ENCODE measurements at places on chromosomes 2 and 18.
A peak's percentile ranks its signal among the peaks of the same experiment; 100 is the strongest.

DNA sequence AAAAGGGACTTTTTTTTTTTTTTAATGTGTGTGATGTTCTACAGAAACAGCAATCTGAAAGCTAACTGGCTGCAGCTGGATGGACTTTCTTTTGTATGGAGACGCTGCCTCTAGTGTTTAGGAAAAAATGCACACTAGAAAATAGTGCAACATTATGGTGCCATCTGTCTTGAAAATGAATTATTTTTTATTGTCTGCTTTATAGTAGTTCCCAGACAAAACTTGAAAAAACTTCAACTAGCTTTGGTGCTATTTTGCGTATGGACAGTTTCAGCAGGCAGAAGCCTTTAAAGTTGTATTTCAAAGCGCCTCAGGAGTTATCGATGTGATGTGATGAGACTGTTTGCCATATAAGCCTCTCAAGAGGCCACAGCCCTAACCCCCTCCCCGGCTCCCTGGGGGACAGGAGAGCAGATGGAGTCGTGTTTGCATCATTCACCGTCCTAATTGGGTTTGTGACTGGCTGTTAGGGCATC, 86.9 kb downstream of the LTBP1 start:
- no peak for DNase-seq

DNA sequence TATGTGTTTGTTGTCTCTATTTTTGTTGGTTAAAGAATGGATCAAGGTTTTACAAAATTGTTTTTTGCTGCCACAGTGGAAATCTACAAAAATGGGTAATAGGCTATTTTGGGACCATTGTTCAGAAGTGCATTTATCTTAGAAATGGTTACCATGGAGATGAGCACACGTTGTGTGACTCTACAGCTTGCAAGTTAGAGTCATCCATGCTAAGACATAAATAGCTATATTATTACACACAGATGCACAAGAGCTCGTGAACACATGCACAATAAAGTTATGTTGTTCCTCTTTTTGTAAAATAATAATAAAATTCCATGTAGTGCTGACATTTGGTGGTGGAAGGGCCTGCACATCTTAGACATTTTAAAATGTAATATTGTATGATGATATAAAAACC, 15.5 kb upstream of the DUSP19 start:
- DNase-seq, result no peak

DNA sequence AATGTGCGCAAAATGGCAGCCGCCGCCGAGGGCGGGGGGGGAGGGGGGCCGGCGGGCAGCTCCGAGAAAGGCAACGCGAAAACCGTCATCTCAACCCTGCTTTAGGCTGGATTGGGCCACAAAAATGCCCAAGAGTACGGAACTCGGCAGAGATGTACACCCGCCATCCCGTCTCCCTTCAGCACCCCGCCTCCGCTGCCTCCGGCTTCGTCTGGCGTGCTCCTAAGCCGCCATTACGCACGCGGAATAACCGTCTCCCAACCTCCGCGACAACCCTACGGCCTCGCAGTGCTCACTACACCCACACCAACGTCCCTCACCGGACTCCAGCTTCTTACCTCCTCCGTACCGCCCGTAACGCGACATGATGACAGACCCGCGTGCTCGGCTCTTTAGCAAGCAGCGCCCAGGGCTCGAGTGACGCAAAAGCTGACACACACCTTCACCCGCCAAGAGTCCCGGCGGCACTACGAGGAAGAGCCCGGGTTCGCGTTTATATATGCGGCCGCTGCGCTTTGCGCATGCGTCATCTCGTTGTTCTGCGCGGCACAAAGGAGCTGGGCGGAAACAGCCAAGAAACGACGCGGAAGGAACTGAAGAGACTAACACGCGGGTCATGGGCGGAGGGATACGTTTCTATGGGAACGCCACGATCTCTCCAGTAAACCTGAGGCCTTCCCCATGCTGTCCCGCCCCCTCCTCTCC, at the start of gene SRSF7:
TSS of gene SRSF7 (minus strand) at position 471 of the 705 bp plus-strand sequence. CDS start at position 366, 105 bp downstream.
- DNase-seq, result peak; percentile 97

DNA sequence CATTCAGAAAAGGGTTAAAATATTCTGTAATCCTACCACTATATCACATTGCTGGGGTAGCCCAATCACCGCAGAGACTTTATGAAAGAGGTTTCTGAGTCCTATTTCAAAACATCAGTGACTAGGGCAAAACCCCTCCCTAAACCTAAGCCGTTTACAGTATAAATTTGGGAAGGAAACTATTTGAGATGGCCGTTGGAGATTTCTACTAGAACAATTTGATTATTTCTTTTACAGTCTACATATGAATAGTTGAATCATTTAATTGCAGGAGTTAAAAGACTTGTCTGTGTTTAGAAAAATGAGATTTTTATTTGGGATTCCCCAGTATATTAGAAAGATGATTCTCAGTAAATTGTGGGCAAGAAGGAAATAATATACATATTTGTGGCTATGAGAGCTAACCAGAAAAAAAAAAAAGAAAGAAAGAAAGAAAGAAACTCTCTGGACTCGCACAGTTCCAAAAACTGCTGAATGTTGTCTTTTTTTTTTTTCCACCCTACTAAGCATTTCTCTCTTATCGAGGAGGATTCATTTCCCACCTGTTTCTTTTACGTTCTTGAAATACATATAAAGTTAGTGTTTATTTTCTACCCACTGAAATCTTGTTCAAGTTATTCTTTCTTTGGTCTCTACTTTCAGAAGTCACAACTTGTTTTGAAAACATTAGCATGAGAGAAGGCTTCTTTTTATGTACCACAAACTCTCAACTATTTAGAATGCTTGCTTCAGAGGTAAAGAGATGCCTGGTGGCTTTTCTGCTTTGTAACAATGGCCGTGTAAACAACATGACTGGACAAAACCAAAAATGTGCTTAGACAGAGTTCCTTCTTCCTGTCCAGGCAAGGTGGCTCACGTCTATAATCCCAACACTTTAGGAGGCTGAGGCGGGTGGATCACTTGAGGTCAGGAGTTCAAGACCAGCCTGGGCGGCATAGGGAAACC, 65.9 kb downstream of the BCL2 start:
- DNase-seq, result no peak

GRCh38 chr2:131039535-131039907, 53.7 kb downstream of the FAM168B start:
- no peak for DNase-seq

GRCh38 chr2:79512442-79513401, at the start of gene CTNNA2:
Gene CTNNA2, plus strand, starts transcription at chr2:79513051.
- no peak for DNase-seq

DNA sequence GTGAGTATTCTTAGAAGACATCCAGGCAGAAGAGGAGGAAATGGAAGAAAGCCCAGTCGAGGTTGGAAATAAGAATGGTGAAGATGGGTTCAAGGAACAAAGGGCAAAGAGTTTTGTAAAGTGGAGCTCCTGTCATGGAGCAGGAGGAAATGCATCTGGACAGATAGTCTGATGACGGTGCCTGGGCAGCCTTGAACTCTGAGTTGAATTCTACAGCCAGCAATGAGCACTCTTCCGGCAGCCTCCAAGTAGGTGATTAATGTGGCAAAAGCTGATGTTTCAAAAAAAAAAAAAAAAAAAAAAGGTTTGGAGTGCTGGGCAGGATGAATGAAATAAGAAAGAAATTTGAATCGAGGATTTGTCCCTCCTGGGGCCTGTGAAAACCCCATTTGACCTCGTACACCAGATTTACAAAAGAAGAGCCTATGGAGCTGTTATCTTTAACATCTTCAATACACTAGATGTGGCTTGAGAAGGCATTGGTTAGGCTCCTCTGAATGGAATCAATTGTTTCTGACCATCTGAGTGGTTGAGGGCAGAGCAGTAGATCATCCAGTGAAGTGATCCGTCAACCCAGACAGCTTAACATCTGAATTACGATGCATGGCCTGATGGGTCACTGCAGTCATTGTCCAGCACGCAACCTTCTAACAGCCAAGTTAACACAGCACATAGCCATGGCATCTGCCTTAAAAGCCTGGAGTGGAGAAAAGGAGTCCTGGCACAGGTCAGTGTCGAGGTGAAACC, 449.7 kb downstream of the TXNL1 start:
- no peak for DNase-seq

- DNase-seq, result no peak
These were observed 179.7 kb downstream of the WDPCP start for GRCh38 chr2:63408530-63408929.

- no peak for DNase-seq
These were observed 107.7 kb downstream of the ACKR3 start for GRCh38 chr2:236677368-236677767.

Data from glomerular endothelial cell (primary cell).